Right atrium auricular region (tissue), 2 donors: ENCODE measurements at places on chromosomes 3 and 15. TPM values are rescaled to one million over a fixed set of nuclear protein-coding genes. Genes with fewer than 3 reads are reported as not detected.
A peak's percentile ranks its signal among the peaks of the same experiment; 100 is the strongest.

The NLGN1 gene
- 2.4 TPM for total RNA-seq

The CCR2 gene
- total RNA-seq, result 2.1 TPM

The SLC9C1 gene
- total RNA-seq, result 0.35 TPM

The PCNP gene
- 83.9 TPM for total RNA-seq

The COL8A1 gene
- total RNA-seq, result 53.8 TPM

The LOXL1 gene
- total RNA-seq, result 22.2 TPM

The C3orf22 gene
- not detected for total RNA-seq

The KCNMB2 gene
- total RNA-seq, result 2.8 TPM

The ADGRG7 gene
- total RNA-seq, result not detected

The CKMT1B gene
- not detected for total RNA-seq

- H3K4me1 ChIP-seq, result no peaks in the 10 kb centered on the region
- DNase-seq, result no peak
- H3K27ac ChIP-seq, result no peak overlapping the region
- H3K36me3 ChIP-seq, result peaks cover 31% of the 10 kb centered on the region
- no peak overlapping the region for H3K4me3 ChIP-seq
Measured at GRCh38 chr3:134161898-134162615, 88.6 kb downstream of the RYK start.

DNA sequence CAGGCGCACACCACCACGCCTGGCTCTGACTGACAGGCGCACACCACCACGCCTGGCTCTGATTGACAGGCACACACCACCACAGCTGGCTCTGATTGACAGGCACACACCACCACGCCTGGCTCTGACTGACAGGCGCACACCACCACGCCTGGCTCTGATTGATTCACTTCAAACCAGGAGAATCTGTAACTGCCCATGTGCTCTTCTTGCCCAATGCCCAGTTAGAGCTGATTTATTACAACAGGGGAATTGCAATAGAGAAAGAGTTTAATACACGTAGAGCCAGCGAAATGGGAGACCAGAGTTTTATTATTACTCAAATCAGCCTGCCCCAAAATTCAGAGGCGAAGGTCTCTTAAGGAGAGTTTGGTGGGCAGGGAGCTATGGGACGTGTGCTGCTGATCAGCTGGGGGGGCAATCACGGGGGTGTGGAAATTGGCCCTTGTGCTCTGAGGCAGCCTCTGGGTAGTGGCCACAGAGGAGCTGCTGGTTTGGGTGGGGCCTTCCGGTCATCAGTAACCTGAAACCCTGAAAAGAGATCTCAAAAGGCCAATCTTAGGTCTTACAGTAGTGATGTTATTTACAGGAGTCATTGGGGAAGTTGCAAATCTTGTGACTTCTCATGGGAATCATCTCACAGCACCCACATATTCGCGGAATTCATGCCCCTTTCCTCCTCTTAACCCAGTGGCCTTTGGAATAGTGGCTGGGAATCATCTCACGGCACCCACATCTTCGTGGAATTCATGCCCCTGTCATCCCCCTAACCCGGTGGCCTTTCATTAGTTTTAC is 63.8 kb upstream of the TFRC start:
- no peaks in the 10 kb centered on the region for H3K36me3 ChIP-seq
- H3K27me3 ChIP-seq, result no peaks in the 10 kb centered on the region
- DNase-seq, result no peak
- H3K4me1 ChIP-seq, result no peaks in the 10 kb centered on the region
- H3K4me3 ChIP-seq, result no peak overlapping the region
- no peak overlapping the region for H3K27ac ChIP-seq

DNA sequence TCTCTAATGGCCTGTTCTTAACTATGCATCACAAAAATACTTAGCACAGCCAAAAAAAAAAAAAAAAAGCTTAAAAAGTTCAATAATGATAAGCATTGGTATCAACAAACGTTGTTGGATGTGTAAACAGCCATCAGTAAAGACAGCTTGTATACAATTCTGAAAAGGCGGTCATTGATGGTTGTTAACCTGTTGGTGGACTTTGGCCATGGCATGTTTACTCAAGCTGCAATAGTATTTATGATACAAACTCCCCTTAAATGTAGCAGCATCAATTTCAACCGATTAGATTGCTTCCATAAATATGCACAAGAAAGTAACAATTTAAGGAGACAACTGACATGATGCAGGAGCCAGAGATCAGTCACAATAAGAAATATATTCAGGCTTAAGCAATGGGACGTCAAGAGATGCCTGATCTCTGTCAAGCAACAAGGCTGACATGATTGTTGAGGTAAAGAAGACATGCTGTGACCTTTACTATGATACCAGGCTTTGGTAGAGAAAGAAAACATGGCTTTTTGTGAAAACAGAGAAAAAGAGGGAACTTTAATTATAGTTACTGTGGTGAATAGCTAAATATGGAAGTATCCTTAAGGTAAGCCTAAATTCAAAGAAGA is 14.2 kb upstream of the SLC7A14 start:
- no peaks in the 10 kb centered on the region for H3K36me3 ChIP-seq
- H3K4me1 ChIP-seq, result no peaks in the 10 kb centered on the region
- H3K27me3 ChIP-seq, result no peaks in the 10 kb centered on the region
- H3K4me3 ChIP-seq, result no peak overlapping the region
- DNase-seq, result no peak

DNA sequence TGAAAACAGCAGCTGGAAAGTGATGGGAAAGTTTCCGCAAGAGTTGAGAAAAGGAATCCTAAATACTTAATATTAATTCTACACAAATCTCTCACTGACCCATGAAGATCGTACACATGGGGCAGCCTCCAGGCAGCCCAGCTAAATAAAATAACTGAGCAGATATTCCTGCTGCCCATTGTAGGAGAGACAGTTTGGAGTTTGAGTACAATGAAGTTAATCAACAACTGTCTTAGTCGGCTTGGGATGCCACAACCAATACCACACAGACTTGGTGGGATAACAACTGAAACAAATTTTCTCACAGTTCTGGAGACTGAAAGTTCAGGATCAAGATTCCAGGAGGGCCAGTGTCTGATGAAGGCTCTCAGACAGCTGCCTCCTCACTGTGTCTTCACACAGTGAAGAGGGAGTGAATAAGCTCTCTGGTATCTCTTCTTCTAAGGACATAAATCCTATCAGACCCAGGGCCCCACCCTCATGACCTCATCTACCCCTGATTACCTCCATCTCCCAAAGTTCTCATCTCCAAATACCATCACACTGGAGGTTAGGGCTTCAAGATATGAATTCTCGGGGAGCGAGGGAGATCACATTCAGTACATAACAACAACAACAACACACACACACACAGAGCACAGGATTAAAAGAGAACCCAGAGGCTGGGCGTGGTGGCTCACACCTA is 9.7 kb downstream of the TRPM7 start:
- DNase-seq, result no peak
- H3K36me3 ChIP-seq, result no peaks in the 10 kb centered on the region
- no peak overlapping the region for H3K27ac ChIP-seq
- H3K27me3 ChIP-seq, result no peaks in the 10 kb centered on the region

- H3K27ac ChIP-seq, result no peak overlapping the region
- DNase-seq, result no peak
- H3K27me3 ChIP-seq, result no peaks in the 10 kb centered on the region
- H3K4me3 ChIP-seq, result no peak overlapping the region
Measured at GRCh38 chr15:48031973-48032372, 88.8 kb upstream of the SLC24A5 start.

DNA sequence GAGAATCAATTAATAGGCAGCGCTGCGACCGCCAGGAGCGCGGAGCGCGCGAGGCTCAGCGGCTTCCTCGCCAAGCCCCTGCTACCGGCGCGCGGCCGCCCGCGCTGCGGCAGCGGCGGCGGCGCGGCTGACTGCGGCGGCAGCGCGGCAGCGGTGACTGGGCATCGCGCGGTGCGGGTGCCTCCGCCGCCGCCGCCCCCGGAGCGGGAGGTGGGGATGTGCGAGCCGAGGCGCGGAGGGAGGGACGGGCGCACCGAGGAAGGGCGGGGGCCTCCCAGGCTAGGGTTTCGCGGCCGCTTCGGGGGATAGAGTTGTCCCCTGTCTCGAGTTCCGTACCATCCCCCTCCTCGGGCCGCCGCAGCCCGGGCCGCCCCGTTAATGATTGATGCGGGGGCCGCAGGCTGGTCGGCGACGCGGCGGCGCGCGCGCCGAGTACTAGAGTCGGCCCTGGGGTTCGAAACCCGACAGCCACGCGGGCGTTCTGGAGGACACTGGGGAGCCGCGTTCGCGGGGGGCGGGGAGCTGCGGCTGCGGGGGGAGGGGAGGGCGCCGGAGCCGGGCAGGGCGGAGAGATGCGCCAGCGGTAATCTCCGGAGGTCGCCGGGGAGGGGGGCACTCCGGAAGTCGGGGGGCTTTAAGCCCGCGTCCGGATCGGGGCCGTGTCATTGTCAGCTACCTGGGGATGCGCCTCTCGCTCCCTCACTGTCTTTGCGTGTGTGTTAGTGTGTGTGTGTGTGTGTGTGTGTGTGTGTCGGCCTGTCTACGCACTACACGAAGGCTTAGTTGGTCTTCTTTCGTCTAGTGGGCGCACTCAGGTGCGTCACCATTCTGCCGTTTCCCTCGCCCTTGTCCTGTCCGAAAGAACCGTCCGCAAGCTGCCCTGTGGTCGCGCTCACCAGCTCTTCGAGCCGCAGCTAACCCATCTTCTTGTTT is at the start of gene PAQR9:
Gene PAQR9, minus strand, starts transcription at position 159 of the 933 bp plus-strand sequence. CDS start 338 bp downstream, outside the sequence.
- DNase-seq, result no peak
- H3K4me3 ChIP-seq, result peak within 1 kb of the TSS; percentile 65

DNA sequence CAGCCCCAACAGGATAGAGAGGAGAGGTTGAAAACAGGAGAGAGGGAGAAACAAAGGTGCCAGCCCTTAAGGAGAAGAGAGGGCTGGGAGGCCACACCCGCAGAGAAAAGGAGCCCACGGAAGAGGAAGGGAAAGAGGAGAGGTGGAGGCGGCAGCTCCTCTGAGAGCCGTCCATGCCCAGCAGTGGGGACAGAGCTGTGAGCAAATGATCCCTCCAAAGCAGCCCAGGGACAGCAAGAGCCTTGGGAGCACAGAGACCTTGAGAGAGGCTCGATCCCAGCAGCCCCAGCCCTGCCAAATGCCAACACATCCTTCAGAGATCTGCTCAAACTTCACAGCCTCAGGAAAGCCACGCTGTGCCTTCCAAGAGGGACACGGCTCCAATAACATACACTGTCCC is 66.7 kb upstream of the CORO2B start:
- DNase-seq, result no peak
- H3K36me3 ChIP-seq, result no peaks in the 10 kb centered on the region
- H3K27ac ChIP-seq, result peak overlapping the region; percentile 40
- H3K27me3 ChIP-seq, result no peaks in the 10 kb centered on the region
- H3K4me1 ChIP-seq, result no peaks in the 10 kb centered on the region
- no peak overlapping the region for H3K4me3 ChIP-seq

GRCh38 chr3:42144209-42144608 is 53.1 kb downstream of the TRAK1 start:
- no peaks in the 10 kb centered on the region for H3K4me1 ChIP-seq
- no peak for DNase-seq
- H3K36me3 ChIP-seq, result no peaks in the 10 kb centered on the region
- H3K27ac ChIP-seq, result no peak overlapping the region
- no peaks in the 10 kb centered on the region for H3K27me3 ChIP-seq

- H3K36me3 ChIP-seq, result no peaks in the 10 kb centered on the region
- DNase-seq, result no peak
- H3K27ac ChIP-seq, result no peak overlapping the region
Measured at GRCh38 chr3:43727930-43728329, 37.2 kb downstream of the ABHD5 start.

DNA sequence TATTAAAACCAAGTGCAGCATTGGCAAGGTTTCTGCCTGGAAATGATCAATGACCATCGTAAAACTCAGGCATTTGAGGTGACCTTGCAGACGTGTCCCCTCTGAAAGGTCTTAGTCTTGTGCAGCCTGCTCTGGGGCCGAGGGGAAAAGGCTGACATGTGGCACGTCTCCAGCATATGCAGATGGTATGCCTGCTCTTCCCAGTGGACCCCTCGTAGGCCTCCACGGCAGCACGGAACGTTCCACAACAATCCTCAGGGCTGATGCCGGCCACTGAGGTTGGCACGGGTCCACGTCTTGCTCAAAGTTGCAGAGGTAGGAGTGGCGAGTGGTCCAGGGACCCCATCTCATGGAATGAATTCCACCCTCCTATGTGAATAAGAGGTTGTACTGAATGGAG is 247.5 kb upstream of the LYSMD4 start:
- H3K27me3 ChIP-seq, result no peaks in the 10 kb centered on the region
- no peak overlapping the region for H3K4me3 ChIP-seq
- no peaks in the 10 kb centered on the region for H3K36me3 ChIP-seq
- H3K4me1 ChIP-seq, result no peaks in the 10 kb centered on the region

- no peak overlapping the region for H3K4me3 ChIP-seq
- no peak overlapping the region for H3K27ac ChIP-seq
- H3K4me1 ChIP-seq, result no peaks in the 10 kb centered on the region
Measured at GRCh38 chr3:132241776-132242514, 75.3 kb upstream of the ACP3 start.

GRCh38 chr15:90684281-90684680 is 32.9 kb upstream of the BLM start:
- H3K4me1 ChIP-seq, result no peaks in the 10 kb centered on the region
- H3K36me3 ChIP-seq, result no peaks in the 10 kb centered on the region
- H3K27ac ChIP-seq, result no peak overlapping the region
- no peak overlapping the region for H3K4me3 ChIP-seq

- H3K27ac ChIP-seq, result peak overlapping the region; percentile 81
- H3K4me1 ChIP-seq, result no peaks in the 10 kb centered on the region
- DNase-seq, result no peak
- H3K36me3 ChIP-seq, result no peaks in the 10 kb centered on the region
Measured at GRCh38 chr3:140927279-140928069, 14.2 kb upstream of the SLC25A36 start.

GRCh38 chr3:121574449-121574848 is 6.7 kb downstream of the ARGFX start:
- no peak for DNase-seq
- H3K27ac ChIP-seq, result no peak overlapping the region
- H3K27me3 ChIP-seq, result no peaks in the 10 kb centered on the region
- no peaks in the 10 kb centered on the region for H3K36me3 ChIP-seq
- no peaks in the 10 kb centered on the region for H3K4me1 ChIP-seq

GRCh38 chr15:58432401-58432800 is 610 bp downstream of the LIPC start:
- no peak overlapping the region for H3K4me3 ChIP-seq
- no peak overlapping the region for H3K27ac ChIP-seq
- H3K4me1 ChIP-seq, result peaks cover 12% of the 10 kb centered on the region
- DNase-seq, result no peak
- no peaks in the 10 kb centered on the region for H3K36me3 ChIP-seq

DNA sequence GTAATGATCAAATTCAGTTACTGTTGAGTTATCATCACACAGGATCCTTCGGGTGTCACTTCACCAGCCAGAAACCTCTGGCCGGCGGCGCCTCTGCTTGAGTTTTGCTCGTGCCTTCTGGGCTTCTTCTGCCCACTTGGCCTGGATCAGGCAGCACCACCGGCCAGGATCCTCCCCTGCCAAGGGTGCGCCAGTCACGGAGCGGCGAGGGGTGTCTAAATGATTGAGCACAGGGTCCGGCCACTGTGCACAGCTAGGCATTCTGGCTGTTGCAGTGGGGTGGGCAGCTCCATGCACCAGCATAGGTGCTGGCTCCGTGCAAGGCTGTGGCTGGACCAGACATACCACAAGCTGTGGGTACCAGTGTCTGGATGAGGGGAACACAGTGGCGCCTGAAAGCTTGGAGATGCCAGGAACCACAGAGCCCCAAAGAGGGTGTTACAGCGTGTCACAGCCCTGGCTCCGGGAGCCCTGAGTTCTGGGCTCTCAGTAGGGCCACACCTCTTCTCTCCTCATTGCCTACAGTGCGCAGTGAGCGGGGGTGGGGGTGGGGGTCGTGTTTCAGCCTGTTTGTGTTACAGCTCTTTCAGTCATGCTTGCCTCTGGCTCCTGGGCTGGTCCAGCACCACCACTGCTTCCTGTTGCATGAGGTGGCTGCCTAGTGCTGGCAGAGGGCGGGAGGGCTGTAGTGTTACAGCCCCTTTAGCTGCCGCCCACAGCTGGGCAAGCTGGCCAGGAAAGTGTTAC is 169.4 kb downstream of the FNDC3B start:
- peak overlapping the region; percentile 67 for H3K27ac ChIP-seq
- no peaks in the 10 kb centered on the region for H3K4me1 ChIP-seq
- H3K27me3 ChIP-seq, result no peaks in the 10 kb centered on the region
- H3K4me3 ChIP-seq, result no peak overlapping the region
- H3K36me3 ChIP-seq, result no peaks in the 10 kb centered on the region
